ENCODE measurements at places on chromosomes 5 and 9.

DNA sequence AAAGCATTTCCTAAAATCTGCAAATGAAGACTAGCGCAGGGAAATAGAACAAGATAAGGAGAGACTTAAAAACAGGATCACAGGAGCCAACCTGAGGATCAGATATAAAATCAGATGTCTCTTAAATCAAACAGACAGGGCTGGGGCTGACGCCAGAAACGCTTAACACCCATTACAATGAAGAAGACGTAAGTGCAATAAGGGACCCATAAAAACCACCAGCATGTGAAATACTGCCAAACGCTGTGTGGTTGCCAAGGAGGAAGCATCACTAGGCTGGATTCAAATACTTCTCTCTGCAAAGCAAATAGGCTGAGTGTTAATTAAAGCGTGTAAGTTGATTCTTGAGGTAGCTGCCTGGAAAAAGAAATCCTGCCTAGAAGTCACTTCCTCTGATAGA, 74.4 kb upstream of the ATP10B start:
- DNase-seq, result no peak

DNA sequence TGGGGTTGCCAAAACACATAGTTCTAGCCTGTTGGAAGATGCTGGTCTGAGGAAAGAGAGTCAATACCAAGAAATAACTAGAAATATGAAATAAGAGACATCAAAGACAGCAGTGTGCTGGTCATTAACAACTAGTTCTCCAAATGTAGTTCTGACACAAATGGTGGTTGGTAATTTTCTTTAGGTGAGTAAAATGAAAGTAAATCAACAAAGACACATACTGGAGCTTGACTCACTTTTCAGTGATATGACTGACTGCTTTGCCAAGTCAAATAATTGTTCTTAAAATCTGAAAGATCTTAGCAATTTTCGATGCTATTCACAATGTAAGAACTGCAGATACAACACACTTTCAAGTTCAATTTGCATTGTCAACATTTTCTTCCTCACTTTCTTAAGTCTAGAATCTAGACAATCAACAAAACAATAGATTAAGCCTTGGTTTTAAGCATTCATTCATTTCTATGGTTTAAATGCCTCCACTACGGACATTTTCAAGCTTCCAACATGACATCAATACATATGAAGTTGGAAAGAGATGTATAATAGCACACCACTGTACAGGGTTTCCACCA, 166.8 kb upstream of the MAP3K1 start:
- no peak for DNase-seq

DNA sequence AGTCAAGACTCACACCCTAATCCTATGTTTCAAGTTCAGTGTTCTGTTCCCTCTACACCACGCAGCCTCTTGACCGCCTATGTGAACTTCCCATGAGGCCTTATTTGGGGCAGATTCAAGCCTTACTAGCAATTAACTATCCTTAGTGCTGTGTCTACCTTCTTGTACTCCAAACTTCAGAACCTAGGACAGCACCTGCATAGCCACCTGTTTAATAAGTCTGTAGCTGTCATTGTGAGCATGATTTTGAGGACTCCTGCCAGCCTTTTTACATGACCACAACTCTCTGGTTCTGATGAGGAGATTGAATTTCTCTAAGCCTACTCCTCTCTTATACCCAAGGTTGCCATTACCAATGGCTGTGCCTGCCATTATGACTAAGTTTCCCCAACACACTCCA, 50.8 kb upstream of the PCSK1 start:
- DNase-seq, result no peak

DNA sequence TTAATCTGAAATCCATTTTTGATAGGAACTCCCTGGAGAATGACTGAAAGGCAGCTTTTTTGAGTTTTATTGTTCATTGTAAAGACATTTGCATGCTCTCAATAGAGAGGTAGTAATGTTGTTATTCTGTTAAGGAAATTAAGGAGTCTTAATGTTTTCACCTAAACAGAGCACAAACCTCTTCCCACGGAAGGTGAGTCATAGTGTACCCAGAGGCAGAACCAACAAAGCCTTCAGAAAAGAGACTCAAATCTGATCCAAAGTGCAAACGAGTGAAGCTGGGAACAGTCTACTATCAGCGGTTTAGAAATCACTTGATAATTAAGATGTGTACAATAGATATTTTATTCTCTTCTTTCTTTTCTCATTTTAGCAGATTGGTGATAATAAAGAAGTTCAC, 470.5 kb downstream of the PLK2 start:
- no peak for DNase-seq

DNA sequence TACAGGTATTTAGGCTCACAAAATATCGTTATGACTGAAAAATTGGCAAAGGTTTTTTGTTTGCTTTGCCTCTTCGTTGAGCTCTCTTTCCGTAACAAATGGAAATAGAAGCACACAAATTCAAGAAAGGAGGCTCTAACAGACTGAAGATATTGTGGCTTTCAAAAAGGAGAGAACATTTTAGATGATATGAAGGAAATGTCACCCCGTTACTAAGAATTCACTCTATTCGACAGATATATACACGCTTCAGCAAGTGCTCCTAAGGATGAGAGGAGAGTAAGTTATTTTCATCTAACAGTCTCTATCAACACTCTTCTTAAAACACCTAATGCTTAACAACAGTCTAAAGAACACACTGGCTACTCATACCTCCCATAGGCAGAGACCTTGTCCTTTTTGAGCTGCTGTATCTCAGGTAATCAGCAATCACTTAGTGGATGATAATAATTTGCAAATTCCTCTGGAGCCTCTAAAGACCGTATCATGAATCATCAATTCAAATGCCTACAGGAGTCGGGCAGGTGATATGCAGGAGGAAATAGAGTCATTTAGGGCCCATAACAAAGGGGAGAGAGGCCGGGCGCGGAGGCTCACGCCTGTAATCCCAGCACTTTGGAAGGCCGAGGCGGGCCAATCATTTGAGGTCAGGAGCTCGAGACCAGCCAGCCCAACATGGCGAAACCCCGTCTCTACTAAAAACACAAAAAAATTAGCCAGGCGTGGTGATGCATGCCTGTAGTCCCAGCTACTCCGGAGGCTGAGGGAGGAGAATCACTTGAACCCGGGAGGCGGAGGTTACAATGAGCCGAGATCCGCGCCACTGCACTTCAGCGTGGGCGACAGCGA, 1.4 kb upstream of the HSDL2 start:
- DNase-seq, result no peak

DNA sequence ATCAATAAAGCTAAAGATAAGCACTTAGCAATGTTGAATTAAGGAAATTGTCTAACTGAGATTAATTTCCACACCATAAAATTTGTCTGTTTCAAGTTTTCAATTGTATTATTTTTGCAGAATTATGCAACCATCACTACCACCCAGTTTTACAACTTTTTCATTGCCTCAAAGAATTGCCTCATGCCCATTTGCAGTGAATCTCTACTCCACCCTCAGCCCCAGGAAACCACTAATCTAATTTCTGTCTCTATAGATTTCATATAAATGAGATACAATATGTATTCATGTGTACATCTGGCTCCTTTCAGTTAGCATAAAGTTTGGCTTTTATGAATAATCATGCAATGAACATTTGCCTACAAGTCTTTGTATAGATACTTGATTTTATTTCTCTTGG, 72.9 kb downstream of the PTCD2 start:
- no peak for DNase-seq

DNA sequence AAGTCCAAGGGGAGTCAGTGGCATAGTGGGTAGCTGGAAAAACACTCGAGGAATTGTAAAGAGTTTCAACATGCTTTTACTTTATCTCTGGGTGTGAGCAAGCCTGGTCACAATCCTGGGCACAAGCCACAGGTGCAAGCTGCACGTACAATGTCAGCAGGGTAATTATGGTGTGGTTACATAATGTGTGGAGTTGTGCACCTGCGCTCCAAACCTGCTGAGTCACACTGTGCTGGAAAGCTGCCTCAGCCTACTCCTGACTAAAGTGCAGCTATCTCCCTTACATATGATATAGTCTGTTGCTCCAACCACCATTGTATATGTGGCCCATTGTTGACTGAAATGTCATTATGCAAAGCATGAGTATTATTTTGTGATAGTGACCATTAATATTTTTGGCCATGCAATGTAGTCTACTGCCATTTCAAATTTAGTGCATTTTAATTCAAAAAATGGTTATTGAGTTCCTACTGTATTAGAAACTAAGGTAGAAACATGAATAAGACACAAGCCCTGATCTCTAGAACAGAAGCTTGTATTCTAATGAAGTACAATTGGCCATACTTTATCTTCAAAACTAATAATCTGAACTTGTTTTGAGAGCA, 160.9 kb upstream of the SLC30A5 start:
- no peak for DNase-seq

DNA sequence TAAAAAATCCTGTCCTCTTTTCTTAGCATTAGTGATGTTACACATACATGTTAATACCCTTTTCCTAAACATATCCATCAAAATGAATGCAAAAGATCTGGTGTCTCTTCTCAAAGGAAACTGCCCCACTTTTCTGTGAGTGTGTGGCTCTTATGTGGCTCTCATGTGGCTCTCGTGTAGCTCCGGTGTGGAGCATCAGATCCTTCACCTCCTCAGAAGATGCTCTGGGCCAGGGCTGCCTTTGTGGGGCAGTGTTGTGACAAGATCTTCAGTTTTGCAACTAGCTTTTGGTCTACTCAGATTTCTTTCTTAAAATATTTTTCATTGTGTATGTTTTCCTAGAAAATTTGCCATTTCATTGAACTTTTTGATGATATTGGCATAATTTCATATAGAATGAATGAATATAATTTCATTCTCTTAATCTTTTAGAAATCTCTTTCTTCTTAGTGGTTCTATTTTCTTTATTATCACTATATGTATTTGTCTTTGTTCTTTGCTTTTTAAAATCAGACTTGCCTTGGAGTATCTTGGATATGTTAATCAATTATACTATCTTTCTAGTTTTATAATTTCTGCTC, 19.4 kb downstream of the GARNL3 start:
- DNase-seq, result peak; percentile 17

GRCh38 chr9:93155716-93156474, 21.8 kb upstream of the NINJ1 start:
- DNase-seq, result no peak

DNA sequence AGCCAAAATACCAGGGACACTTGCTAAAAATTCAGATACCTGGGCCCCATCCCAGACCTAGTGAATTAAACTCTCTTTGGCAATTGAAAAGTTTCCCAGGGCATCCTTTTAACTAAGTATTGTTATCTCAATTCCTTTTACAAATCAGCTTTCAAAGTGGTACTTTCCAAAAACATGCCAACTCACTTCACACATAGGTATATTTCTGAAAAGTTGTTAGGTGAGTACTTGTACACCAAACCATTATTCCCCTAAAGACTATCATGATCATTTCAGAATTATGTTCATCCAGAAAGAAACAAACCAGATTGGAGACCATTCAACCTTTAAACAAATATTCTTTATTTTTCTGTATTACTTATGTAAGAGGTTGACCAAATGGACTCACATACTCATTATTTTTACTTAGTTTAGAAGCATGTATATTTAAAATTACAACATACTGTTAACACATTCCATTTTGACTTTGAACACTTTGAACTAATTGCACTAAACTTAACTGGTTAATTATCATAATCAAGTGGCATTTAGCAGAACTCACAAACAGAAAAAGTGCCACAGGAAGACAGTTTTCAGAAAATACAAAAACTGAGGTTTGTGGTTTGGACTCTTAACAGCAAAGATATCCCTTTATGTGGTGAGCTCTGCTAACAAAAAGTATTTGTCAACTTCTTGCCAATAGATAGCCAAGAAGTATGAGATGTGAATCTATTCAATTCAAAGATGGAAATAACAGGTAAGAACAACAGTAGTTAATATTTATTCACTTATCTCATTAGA, 40.7 kb downstream of the KIAA0825 start:
- no peak for DNase-seq

GRCh38 chr5:1545126-1545804, 21.5 kb upstream of the LPCAT1 start:
- no peak for DNase-seq

GRCh38 chr5:130529511-130530485, 625.5 kb downstream of the CHSY3 start:
- no peak for DNase-seq

GRCh38 chr9:121331992-121332685, 37.9 kb downstream of the STOM start:
- DNase-seq, result peak; percentile 57

DNA sequence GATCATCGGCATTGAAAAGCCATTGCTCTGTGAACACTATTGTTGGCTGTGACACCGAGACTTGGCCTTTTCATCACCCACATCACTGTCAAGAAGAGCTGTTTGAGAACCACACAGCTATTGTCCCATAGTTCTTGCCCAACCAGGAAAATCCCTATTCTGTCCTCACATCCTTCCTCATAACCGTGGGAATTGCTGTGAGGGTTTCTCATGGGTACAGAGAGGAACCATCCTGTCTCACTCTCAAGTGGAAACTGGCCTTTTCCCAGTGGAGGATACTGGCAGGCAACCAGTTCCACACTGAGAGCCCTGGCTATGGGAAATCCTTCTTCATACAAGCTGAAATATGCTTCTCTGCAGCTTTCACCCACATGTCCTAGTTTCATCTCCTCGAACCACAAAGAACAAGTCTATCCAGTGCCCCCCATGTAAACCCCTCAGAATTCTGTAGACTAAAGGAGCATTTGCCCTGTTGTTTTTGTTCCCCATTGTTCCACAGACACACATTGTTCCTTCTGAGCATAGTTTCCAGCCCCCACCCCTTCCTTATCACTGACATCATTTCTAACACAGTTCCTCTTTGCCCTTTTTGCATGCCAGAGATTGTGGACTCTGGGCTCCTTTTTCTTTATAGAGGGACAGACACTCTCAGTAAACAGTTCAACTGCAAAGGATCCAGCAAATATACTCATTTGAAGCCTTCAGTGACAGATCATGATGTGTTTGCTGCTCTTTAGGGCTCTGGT, 57.8 kb upstream of the C5orf46 start:
- no peak for DNase-seq

All from GM04503 (cell line).